ENCODE measurements at places on chromosomes 1 and 21.

GRCh38 chr1:7573481-7573880 is 197.6 kb upstream of the VAMP3 start:
- DNase-seq = no peak

GRCh38 chr1:116496380-116496779 is 74.4 kb downstream of the CD58 start:
- no peak for DNase-seq

GRCh38 chr1:4797016-4797410 is 142.6 kb downstream of the AJAP1 start:
- DNase-seq = peak; percentile 2

DNA sequence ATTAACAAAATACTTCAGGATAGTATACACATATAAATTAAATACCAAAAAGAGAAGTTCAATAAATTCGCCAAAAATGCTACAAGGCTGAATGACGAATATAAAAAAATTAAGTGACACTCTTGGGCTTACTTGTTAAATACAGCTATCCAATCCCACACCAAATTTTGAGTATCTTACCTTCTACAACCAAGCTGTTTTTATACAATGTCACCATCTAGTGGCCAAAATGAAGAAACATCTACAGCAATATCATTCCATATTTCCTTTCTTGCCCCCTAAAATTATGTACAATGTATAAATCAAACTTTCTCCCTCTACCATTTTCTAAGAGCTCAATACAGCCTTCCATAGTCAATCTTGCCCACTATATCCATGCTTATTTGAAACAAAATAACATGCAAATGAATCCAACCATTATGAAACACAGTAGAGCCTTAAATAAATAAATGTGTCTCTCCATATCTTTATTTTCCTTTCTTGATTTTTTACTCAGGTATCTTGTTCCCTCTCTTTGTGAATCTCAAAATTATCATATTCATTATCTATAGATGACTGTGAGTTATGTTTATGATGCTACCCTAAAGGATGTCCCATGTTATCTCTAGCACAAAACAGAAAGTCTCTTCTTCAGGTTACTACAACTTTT is 86.3 kb downstream of the ACBD6 start:
- DNase-seq = peak; percentile 51

DNA sequence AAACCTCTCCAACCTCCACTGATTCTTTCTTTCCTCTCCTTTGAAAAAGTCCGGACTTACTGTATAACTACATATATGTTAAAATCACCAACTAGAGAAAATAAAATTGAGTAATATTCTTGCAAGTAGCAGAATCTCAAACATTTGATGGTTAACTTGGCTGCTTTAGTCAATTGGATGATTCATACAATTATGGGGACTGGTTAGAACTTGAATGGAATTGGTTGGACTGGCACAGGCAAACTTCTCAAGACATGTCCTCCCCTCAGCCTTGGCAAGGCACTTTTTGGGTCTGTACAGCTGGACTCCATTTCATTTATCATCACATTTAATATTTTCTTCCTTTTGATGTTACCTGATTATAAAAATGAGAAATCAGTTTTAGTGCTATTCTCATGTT is 6.5 kb downstream of the WLS start:
- DNase-seq = no peak

- no peak for DNase-seq
Observed at GRCh38 chr1:175514387-175514953, 228.9 kb downstream of the TNR start.

GRCh38 chr1:172670791-172671190 is 11.9 kb downstream of the FASLG start:
- no peak for DNase-seq

GRCh38 chr1:113057006-113057405 is 16.0 kb upstream of the LRIG2 start:
- peak; percentile 54 for DNase-seq

DNA sequence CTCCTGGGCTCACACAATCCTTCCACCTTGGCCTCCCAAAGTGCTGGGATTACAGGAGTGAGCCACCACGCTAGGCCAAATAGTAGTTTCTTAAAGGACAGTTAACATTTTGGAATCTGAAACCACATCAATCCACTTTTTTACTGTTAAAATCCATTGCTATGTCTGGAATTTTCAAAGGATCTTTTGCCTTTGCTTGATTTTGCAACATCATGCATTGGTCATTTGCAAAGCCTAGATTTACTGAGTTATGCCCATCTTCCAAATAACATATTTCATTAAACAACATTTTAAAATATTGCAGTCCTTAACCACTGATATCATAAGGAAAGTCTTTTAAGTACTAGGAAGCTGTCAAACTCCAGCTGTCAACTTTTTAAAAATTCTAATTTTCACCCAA is 3.3 kb downstream of the POGZ start:
- DNase-seq = no peak

DNA sequence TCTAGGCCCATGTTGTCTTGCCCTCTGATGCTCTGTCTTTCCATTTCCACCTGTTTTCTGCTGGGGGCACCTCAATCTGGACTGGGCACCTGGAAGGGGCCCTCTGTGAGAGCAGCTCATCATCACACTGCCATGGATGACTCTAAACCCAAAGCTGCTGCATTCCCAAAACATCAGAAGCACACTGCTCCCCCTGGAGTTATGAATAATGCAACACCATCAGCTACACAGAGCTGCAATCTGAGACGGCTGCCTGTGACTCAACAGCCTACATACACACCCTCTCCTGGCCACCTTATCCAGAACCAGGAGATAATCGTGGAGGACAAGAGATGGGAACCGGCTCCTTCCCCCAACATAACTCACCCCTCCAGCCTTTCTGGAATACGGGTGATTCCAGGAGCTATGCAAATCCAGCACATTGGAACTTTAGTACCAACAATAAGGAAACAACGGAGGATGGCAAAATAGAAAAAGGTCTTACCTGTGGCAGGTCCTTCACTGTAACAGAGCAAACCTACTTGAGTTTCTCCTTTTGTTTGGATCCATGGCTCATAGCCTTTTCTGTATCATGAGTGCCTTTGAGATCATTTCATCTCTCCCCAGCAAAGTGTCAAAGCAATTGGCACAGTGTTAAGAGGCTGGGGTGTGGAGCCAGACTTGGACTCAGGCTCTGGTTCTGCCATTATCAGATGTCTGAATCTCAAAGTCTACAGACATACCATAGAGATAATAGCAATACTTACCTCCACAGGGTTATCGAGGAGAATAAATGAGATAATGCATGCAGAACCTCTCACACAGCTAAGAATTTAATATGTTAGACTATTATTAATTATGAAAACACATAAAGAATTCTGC is 29.3 kb downstream of the AK2 start:
- DNase-seq = peak; percentile 57

GRCh38 chr1:201302163-201303152 is 19.2 kb downstream of the PKP1 start:
- no peak for DNase-seq

GRCh38 chr1:155062702-155063411 is 683 bp upstream of the EFNA4 start:
- DNase-seq = peak; percentile 72

- DNase-seq = no peak
Observed at GRCh38 chr1:212685429-212685828, 14.2 kb downstream of the BATF3 start.

- DNase-seq = no peak
Observed at GRCh38 chr1:244598611-244599010, 54.3 kb upstream of the DESI2 start.

DNA sequence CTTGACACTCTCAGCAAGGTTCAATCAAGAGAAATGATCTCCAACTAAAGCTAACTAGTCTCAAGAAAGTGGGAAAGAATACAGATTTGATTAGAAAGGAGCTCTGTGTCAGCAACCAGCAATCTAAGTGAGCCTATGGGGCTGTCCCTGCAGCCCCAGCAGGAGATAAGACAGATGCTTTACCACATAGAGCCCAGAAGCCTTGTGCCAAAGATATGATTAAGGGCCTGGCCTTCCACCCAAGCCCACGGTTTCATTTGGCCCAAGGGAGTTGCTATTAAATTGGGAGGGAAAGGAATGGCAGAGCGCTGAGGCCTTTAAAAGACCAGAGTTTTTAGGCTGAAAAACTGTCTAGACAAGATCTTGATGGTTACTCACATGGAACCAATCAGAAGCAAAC is 74.8 kb downstream of the HLCS start:
- no peak for DNase-seq

- DNase-seq = no peak
Observed at GRCh38 chr1:204513117-204513716, 3.0 kb upstream of the MDM4 start.

DNA sequence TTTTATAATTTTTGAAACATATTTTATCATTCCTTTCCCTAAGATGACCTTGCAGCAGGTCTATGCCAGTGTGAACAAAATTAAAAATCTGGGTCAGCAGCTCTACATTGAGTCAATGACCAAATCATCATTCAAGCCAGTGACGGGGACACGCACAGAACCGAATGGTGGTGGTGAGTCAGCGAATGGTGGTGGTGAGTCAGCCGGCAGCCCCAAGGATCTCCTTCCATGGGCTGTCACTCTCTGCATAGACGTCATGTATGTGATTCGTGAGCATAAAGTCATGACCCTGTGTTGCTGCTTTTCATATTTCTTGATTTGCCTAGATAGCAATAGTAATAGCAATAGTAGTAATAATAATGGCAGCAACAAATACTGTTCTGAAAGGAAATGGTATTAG is 26.3 kb downstream of the PER3 start:
- no peak for DNase-seq

DNA sequence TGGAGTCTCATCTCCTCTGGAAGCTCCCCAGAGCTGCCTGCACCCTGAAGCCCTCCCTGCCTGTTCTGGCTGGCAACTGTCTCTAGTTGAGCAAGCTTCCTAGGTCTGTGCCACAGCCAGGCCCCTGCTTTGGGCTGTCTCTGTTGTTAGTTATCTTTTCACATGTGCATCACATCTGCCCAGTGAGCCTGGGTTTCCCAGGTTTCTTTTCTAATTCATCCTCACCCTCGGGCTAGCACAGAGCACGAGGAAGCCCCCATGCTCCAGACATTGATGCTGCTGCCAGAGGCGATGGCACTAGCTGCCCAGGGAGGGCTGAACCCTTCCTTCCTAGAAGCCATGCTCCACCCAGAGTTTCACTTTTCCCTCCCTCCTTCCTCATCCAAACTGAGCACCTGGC is 27.2 kb downstream of the RASSF5 start:
- no peak for DNase-seq

DNA sequence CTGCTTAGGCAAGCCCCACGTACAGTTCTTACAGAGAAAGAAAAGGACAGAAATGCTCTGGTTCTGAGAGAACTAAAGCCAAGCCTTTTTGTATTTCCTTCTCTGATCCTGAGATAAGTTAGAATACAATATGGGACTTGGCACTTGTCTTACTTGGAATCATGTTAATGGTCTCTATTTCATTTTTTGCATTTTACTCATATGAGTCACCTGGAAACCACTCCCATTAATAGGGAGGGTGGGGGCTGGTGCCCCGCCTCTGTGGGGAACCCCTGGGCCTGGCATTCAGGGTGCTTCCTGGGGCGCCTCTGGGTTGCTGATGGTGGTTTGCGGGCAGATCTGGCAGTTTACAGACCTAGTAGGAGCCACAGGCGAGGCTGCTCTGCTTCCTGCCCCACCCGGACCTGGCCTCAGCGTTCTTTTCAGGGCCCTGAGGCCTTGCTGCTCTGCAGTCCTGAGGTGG is 26.7 kb downstream of the TSPAN2 start:
- DNase-seq = peak; percentile 46

GRCh38 chr1:172477216-172477615 is 33.3 kb upstream of the PIGC start:
- DNase-seq = no peak

DNA sequence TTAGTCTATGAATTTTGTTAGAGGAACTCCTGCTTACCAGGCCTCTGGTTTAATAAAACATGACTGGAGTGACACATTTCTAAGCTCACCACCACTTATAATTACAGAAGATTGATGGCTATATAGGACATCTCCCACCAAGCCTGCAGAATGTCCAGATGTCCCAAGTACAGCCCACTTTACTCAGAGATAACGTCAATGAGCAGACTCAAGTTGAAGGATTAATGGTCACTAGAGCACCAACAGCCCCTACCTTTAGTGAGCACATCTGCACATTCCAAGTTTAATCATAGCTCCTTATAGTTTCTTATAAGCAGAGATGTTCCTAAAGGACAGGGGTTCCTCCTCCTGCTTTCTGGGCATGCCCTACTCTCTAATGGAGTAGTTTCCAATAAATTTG is 37.4 kb upstream of the IL20 start:
- no peak for DNase-seq
